ENCODE measurements at places on chromosomes 3 and 15. TPM values are rescaled to one million over a fixed set of nuclear protein-coding genes. Genes with fewer than 3 reads are reported as not detected.

The TFG gene
- 37.9 TPM for polyA plus RNA-seq

The CPB1 gene
- polyA plus RNA-seq = not detected

The LRRC31 gene
- polyA plus RNA-seq = not detected

The ST3GAL6 gene
- 22.8 TPM for polyA plus RNA-seq

The AMT gene
- 3.1 TPM for polyA plus RNA-seq

The UROC1 gene
- not detected for polyA plus RNA-seq

The CHRM5 gene
- polyA plus RNA-seq = not detected

The PROK2 gene
- 81.7 TPM for polyA plus RNA-seq

The ARL6 gene
- 0.31 TPM for polyA plus RNA-seq

The ENTPD3 gene
- polyA plus RNA-seq = not detected

The SPINT1 gene
- 21.5 TPM for polyA plus RNA-seq

The PRR20G gene
- polyA plus RNA-seq = not detected

The POTEB3 gene
- not detected for polyA plus RNA-seq

The PLA2G4D gene
- polyA plus RNA-seq = not detected

The UCN2 gene
- not detected for polyA plus RNA-seq

The SLC12A8 gene
- 0.23 TPM for polyA plus RNA-seq

The CPN2 gene
- polyA plus RNA-seq = not detected

The GOLGA8R gene
- 0.21 TPM for polyA plus RNA-seq

The DGKG gene
- polyA plus RNA-seq = 4.2 TPM

The STAC gene
- polyA plus RNA-seq = 0.10 TPM

The SLC35A5 gene
- 4.5 TPM for polyA plus RNA-seq

The SYNPR gene
- not detected for polyA plus RNA-seq

The C3orf70 gene
- polyA plus RNA-seq = not detected

The CDCP1 gene
- 0.42 TPM for polyA plus RNA-seq

The EPB42 gene
- 0.08 TPM for polyA plus RNA-seq

The ARHGAP31 gene
- 9.8 TPM for polyA plus RNA-seq

The GP9 gene
- 0.74 TPM for polyA plus RNA-seq

The NR2E3 gene
- polyA plus RNA-seq = not detected

The RTP3 gene
- polyA plus RNA-seq = not detected

The ASB7 gene
- 9.8 TPM for polyA plus RNA-seq

The PLA2G4F gene
- polyA plus RNA-seq = not detected

The FOXB1 gene
- polyA plus RNA-seq = not detected

The MYL3 gene
- not detected for polyA plus RNA-seq

The OXSR1 gene
- 9.4 TPM for polyA plus RNA-seq
